ENCODE measurements at places on chromosomes 7 and 10.

DNA sequence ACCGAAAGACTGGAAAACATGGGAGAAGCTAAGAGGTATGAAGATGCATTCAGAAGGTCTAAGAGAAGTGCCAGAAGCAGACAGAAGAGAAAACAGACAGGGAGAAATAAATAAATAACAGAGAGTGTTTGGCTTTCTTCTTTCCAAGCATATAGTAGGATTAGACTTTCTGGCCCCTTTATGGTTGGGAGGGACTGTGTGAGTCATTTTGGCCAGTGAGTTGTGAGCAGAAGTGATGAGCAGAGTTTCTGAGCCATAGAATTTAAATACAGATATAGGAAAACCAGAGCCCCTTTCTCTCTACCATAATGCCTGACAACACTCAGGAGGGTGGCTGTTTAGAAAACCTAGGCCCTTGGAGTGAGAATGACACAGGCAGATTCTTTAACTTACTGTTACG lies 171.0 kb downstream of the PPP1R17 start:
- DNase-seq: no peak

DNA sequence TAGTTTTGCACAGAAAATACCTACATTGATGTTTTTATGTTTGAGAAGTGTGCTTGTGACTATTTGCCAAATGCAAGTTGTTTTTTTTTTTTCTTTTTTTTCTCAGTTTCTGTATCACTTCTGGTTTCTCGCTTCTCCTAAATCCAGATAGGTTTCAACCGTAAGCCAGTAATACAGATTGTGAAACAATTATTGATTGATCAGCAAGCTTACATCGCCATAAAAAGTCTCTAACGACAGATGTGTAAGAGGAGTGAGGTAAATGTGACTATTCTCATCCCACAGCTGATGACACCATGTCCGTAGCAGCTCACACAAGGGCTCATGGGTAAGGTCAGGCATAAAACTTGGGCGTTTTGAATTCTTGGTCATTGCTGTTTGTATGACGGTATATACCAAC lies 202.8 kb upstream of the AKR1E2 start:
- no peak for DNase-seq

DNA sequence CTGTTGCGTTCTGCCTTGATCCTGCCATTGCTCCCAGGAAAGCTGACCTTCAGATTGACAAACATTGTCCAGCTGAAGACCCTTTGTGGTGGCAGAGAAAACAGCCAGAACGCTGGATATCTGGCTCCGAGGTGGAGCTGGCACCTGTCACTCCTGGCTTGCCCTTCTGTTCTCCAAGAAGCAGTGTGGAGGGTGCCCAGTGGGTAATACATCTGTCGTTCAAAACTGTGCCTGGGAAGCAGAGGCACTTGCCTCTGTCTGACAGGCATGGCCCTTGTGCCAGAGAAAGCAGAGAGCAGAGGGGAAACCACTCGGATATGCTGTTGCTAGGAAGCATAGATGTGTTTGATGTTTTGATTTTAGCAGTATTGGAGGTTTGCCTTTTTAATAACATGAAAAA lies 231.4 kb downstream of the BMPER start:
- no peak for DNase-seq

DNA sequence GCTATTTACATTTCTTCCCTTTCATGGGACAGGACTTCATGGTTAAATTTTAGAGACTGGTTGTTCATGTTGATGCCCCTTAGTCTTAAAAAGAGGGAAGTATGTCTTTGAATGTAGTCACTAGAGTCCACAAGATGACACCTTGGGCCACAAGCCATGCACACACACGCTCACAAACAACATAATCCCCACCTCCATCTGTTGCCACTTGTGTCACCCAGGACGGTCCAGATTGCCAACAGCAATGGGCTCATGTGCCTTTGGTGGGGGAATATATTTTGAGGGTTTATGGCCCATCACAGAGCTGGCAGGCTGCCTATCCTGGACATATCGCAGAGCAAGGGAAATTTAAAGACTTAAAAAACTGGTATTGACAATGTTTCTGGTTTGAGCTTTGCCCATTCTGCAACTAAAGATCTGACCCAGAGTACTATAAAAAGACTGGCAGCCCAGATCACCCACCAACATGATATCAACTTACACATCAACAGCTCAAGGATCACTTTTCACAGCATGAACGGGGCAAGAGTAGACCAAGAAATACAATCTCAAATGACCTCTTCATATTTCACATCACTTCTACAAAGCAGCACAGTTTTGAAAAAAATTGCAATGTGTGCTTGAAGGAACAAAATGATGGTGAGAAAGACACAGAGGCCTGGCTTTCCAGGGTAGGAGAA lies 50.5 kb downstream of the STRA8 start:
- no peak for DNase-seq

- DNase-seq: no peak
Observed at GRCh38 chr10:23432166-23432565, 6.7 kb upstream of the OTUD1 start.

- no peak for DNase-seq
Observed at GRCh38 chr10:51699145-51699474, 285 bp downstream of the CSTF2T start.

- DNase-seq: no peak
Observed at GRCh38 chr7:39507866-39508551, 58.2 kb upstream of the YAE1 start.

DNA sequence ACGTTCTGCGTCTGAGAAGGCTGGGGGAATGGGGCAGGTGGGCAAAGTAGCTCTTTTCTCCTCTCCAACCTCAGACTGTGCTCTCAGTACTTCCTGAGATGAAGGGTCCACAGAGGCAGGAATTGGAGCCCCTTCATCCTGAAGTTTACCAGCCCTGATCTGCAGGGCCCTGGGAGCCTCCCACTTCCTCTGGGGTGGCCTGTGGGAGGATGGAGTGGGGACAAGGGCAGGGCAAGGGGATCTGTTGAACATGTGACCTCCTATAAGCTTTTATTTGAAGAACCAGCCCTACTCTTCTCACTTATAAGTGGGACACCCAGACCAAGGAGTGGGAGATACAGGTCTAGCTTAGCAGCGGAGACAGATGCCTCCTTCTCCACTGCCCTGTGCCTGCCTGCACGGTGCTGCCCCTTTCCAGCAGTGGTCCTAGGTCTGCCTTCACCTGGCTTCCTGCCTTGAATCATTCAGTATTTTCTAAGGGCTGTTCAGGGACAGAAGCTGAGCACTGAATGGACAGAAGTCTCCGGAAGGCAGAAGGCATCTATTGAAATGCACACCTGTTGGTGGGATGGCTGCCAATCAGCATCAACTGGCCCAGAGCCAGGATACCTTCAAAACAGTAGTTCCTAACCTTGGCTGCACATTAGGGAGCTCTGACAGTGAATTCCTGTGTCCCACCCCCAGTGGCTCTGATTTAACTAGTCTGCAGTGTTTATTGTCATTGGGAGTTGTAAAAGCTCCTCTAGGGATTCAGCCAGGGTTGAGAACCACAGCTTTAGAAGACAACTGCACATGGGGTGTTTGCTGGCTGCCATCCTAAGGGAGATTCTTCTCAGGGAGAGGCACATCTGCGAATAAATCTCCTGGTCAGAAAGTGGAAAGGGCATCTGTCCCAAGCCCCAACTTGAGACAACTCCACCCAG lies 2.7 kb upstream of the ARHGAP22 start:
- no peak for DNase-seq

GRCh38 chr7:100822236-100823139 lies 4.8 kb downstream of the EPHB4 start:
- DNase-seq: no peak

- peak; percentile 82 for DNase-seq
Observed at GRCh38 chr7:601595-602340, 82.1 kb upstream of the PDGFA start.

GRCh38 chr7:133429371-133429770 lies 176.5 kb downstream of the EXOC4 start:
- no peak for DNase-seq
